ENCODE measurements at places on chromosomes 3 and 15.

DNA sequence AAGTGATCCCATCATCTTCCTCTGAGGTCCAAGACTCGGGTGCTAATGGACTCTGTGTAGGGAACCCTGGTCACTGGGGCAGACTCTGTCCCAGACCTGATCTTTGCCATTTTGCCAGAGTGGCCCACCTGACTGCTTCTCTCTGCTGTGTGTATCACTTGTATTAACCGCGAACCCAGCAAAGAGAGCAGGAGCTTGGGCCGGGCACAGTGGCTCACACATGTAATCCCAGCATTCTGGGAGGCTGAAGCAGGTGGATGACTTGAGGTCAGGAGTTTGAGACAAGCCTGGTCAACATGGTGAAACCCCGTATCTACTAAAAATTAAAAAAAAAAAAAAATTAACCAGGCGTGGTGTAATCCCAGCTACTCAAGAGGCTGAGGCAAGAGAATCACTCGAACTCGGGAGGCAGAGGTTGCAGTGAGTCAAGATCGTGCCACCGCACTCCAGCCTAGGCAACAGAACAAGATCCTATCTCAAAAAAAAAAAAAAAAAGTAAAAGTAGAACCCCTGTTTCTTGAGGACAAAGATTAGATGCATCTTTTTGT lies 32.9 kb upstream of the CYP11A1 start:
- DNase-seq = no peak

- DNase-seq = no peak
Observed at GRCh38 chr3:88364926-88365325, 215.2 kb downstream of the C3orf38 start.

DNA sequence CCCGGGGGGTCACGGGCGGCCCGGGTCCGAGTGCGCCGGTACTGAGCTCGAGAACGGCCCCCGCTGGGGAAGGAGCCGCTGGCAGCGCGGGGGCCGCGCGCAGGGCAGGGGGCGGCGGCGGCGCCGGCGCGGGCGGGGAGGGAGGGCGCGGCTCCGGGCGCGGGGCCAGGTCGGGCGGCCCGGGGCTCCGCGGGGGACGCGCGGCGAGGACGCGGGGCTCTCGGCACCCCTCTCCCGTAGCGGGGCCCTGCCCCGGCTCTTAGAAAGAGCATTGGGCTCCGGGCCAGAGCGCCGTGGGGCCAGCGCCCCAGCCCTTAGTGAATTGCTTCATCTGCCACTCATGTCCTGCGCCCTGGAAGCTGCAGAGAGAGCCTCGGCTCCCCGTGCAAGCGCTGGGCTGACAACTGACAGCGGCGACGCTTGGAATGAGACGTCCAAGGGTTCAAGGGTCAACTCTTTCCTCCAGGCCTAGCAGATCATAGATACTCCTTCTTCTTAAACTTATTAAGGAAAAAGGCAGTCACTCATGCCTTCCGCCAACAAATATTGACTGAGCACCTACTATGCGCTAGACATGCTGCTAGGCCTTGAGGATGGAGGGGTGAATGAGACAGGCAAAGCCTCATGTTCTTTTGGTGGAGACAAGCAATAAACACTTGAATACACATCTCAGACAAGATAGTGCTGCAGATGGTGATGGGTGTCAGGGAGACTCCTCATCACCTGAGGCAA lies 140.8 kb downstream of the SMAD6 start:
- DNase-seq = no peak

- peak; percentile 28 for DNase-seq
Observed at GRCh38 chr3:51099794-51100535, 285.1 kb upstream of the MANF start.

DNA sequence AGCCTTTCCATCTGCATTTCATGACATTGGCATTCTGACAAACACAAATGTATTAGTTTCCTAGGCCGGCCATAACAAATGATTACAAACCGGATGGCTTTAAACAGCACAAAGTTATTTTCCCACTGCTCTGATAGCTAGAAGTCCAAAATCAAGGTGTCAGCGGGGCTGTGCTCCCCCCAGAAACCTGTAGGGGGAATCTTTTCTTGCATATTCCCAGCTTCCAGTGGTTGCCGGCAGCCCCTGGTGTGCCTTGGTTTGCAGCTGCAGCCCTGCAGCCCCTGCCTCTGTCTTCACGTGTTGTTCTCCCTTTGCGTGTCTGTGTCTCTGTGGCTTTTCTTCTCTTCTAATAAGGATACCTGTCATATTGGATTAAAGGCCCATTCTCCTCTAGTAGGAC lies 79.0 kb upstream of the CDV3 start:
- DNase-seq = peak; percentile 25

DNA sequence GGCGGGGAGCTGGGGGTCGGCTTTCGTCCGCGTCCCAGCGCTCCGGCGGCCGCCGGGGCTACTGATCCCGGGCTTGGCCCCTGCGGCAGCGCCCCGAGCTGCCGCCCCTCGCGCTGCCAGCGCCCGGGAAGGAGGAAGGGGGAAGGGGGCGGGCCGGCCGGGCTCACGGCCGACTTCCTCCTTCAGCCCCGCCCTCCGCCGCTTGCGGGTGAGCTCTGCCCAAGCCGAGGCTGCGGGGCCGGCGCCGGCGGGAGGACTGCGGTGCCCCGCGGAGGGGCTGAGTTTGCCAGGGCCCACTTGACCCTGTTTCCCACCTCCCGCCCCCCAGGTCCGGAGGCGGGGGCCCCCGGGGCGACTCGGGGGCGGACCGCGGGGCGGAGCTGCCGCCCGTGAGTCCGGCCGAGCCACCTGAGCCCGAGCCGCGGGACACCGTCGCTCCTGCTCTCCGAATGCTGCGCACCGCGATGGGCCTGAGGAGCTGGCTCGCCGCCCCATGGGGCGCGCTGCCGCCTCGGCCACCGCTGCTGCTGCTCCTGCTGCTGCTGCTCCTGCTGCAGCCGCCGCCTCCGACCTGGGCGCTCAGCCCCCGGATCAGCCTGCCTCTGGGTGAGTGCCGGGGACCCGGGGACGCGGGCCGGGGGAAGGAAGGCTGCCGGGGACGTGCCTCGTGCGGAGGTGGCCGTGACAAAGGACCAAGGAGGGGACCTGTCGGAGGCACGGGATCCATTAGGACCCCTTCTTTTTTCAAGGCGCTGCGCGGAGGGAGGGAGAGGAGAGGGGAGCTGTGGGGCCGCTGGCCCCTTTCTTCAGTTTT lies at the start of gene SEMA4B:
SEMA4B (plus strand) TSS at position 201 of the 814 bp plus-strand sequence; CDS start at position 450, 249 bp downstream.
- no peak for DNase-seq

DNA sequence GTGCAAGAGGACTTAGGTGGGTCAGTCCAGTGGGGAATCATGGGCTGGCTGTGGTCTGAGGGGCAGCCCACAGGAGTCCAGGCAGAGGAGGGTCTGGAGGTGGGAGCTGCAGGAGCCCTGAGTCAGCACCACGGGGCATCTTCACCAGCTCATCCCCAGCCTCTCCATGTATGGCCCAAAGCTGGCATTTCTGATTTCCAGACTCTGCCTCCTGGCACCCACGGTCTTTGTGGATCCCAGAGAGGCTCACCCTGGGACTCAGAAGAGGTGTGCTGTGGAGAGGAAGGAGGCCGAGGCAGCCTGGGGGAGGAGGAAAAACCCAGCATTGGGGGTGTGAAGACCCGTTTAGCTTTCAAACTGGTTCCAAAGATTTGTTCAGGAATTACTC lies 64.5 kb upstream of the KLF13 start:
- DNase-seq = no peak

DNA sequence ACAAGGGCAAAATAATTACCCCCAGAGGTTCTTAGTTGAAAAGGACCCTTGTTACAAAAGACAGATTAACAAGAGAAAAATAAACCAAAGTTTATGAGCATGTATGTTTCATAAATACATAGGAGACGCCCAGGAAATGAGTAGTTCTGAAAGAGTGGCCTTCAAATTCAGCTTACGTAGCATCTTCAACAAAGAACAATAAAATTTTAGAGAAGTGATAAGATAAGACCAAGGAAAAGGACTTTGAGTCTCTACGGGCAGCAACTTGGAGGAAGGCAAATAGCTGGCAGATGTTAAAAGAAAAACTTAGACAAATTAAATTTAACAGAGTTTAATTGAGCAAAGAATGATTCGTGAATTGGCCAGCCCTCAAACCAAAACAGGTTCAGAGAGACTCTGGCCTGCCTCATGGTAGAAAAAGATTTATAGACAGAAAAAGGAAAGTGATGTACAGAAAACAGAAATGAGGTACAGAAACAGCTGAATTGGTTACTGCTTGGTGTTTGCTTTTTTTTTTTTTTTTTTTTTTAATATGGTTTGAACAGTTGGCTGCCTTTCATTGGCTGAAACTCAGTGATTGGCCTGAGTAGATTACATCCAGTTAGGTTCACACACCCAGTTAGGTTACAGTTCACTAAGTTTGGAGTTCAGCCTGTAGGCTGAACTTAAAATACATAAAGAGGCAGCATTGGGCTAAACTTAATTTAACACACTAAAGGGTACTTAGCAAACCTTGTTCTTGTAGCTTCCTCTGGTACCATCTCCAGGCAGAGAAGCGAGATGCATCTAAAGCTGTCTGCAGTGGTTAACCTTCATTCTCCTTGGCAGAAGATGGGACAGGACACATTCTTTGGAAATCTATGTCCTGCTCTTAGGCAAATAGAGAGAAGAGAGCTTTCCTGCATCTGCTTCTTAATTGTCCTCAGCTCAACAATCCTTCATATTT lies 23.2 kb downstream of the C2CD4B start:
- DNase-seq = no peak

GRCh38 chr3:127135241-127136023 lies 57.5 kb upstream of the PRR23E start:
- no peak for DNase-seq

GRCh38 chr3:81500039-81500438 lies 261.4 kb downstream of the GBE1 start:
- no peak for DNase-seq

Measured in SHP77 treated with DMSO at 0.1 percent for 48 hours (cell line).